Activated CD8-positive, alpha-beta memory T cell treated with anti-CD3 and anti-CD28 coated beads for 1 hour (primary cell): ENCODE measurements at places on chromosomes 3 and 15.

DNA sequence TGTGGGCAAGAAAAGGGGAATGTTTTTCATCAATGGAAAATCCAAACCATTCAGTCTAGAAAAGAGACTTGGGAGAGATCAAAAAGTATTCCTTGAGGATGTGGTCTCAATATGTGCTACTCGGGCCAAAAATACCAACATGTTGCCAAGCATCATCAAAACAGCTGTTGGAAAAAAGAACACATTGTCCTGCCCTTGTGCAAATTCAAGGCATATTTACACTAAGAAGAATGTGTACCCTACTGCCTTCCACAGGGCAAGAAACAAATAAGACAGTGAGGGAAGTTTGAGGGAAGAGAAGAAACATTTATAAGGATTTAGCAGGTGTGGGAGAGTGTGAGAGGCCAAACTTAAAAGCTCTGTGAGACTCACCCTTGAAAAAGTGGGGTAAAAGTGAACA lies 252.1 kb downstream of the NTRK3 start:
- no peak for DNase-seq

- no peak for DNase-seq
Observed at GRCh38 chr15:83899670-83900069, 245.7 kb downstream of the ADAMTSL3 start.

GRCh38 chr3:13027154-13027553 lies 46.1 kb downstream of the IQSEC1 start:
- DNase-seq = no peak

GRCh38 chr15:76954744-76955143 lies 23.2 kb downstream of the RCN2 start:
- DNase-seq = no peak

GRCh38 chr15:88909956-88910831 lies 3.0 kb downstream of the MFGE8 start:
- no peak for DNase-seq

- no peak for DNase-seq
Observed at GRCh38 chr3:37770938-37771918, 90.5 kb upstream of the CTDSPL start.

- DNase-seq = no peak
Observed at GRCh38 chr3:121883507-121883906, 10.7 kb upstream of the SLC15A2 start.

DNA sequence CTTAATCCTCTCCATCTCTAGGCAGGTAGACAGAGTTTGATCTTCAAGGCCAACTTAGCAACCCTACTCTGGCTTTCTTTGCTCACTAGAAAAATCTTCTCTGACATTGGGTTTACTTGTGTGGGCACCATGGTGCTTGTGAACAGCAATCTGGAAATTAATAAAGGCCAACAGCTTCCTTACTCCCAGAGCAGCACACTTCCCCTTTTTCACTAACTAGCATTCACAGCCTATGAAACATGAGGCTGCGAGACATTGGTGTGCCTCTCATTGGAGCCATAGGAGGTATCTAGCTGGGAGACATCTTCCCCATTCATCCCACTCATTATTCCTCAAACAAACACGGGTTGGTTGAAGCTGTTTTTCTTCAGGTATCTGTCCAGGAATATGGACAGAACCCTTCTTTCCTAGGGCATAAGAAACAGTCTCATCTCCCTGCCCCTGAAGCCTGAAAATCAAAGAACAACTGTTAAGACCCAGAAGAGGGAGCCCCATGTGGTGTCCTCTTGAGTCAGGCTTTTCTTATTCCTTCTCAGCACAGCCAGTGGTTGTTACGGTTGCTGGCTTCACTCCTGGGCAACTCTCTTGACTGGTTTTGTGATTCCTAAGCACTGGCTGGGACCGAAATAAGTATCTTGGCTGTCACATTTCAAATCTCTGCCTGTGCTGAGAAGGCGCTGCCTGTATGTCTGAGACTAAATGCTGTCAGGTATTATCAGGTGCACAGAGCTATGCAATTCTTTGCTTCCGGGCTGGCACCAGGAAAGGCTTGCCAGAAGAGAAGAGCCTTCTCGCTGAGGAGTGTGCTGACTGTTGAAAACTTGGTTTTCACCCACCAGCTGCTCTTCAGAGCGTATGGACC lies 194.4 kb downstream of the FEZF2 start:
- DNase-seq = no peak

DNA sequence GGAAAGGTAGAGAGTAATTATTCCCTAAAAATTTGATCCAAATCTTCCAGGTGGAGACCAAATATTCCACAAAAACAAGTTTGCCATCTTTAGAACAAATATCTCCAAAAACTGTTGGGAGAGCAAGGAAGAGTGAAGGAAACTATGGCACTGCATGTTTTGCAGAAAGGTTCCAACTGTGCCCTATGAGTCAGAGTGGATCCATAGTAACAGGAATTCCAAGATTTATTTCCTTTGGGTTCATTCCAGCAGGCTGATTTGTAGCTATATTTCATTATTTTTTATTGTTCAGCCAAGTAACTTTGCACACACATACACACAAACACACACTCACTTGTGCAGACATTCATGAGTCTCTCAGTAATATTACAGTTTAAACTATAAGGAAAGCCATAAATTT lies 459.7 kb upstream of the EPHA6 start:
- no peak for DNase-seq
